Stimulated activated CD8-positive, alpha-beta memory T cell treated with anti-CD3 and anti-CD28 coated beads, Interleukin-4, amount 100 ng/mL, for 48 hours (primary cell): ENCODE measurements at places on chromosomes 1 and 21.

- no peak for DNase-seq
These were observed 1.0 kb upstream of the PPIE start for GRCh38 chr1:39737546-39738169.

GRCh38 chr1:35980090-35980489 is 49.2 kb downstream of the AGO3 start:
- no peak for DNase-seq

DNA sequence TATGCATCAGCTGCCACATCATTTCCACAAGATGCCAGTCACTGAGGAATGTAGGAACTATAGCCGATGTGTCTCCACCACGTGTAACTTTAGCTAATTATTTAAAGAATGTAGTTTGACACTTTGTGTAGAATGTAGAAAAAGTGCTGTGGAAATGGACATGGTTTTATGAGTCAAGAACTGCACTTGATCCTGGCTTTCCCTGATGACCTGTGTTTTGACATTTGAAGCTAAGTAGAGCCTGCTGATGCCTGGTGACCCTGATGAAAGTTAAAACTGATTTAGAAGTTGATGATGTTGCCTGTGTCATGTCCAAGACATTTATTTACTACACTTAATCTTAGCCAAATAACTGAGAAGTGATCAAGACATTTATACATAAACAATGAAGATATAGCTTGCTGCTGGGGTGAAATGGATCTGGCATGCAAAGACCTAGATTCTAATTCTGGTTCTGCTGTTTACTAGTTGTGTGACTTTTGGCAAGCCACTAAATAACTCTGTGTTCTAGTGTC is 4.4 kb upstream of the OSBPL9 start:
- DNase-seq: no peak

- no peak for DNase-seq
These were observed 30.3 kb upstream of the FMOD start for GRCh38 chr1:203381151-203381751.

DNA sequence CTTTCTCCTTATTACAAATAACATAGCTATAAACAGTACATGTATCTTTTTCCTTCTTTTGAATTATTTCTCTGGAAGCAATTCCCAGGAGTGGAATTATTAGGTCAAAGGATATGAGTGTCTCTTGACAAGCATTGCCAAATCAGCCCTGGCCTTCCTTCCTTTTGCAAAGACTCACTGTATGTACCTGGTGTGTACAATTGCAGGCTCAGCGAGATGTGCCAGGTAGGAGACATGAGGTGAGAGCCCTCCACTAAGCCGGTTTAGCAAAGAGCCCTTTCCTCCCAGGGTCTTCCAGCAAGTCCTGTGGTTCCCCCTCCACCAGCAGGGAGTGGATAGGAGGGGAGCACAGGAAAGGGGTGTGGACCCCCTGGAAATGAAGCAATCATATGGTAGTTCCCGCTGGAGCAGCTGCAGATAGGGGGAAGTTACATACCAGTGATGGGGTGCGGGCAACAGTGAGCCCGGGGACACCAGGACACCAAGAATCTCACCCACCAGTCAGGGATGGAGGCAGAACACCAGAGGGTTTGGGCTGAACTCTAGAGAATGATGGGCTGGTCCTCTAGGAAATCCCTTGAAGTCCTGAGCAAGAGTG is 18.3 kb downstream of the RCSD1 start:
- DNase-seq: no peak

GRCh38 chr1:220910021-220910420 is 30.8 kb downstream of the HLX start:
- DNase-seq: no peak

DNA sequence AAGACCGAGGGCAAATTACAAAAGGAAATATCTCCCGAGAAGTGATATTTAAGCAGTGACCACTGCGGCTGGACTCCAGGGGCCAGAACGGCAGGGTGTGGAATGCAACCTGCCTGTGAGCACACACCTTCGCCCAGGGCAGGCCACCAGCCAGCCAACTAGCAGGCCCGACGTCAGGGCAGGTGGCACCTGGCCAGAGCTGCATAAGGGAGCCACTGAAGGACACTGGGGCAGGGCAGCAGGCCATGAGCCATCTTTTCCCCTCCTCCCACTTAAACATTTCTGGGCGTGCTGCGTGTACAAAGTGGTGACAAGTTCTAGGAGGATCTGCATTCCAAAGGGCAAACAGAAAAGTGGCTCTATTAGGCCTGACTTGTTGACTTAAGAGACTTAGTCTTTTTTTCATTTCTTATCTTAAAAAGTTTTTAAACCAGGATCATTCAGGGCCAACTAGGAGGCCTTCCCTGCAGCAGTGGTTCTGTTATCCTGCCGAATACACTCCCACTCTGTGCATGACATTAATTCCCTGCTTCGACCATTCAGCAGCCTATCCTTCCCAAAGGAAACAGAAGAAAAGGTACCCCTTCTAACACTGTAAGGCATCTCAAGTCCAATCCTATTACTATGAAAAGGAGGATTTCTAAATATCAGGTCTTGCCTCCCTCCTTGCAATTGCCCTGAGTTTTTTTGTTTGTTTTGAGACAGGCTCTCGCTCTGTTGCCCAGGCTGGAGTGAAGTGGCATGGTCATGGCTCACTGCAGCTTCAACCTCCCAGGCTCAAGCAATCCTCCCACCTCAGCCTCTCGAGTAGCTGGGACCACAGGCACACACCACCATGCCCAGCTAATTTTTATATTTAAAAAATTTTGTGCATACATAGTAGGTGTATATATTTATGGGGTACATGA is 96.3 kb downstream of the BCAR3 start:
- no peak for DNase-seq

DNA sequence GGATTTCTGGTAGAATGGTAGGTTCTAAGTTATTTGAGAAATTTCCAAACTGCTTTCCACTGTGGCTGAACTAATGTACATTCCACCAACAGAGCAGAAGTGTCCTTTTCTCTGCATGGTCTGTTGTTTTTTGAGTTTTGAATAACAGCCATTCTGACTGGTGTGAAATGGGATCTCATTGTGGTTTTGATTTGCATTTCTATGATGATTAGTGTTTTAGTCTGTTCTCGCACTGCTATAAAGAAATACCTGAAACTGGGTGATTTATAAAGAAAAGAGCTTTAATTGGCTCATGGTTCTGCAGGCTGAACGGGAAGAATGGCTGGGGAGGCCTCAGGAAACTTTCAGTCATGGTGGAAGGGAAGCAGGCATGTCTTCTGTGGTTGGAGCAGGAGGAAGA is 80.3 kb downstream of the SDCCAG8 start:
- DNase-seq: no peak

DNA sequence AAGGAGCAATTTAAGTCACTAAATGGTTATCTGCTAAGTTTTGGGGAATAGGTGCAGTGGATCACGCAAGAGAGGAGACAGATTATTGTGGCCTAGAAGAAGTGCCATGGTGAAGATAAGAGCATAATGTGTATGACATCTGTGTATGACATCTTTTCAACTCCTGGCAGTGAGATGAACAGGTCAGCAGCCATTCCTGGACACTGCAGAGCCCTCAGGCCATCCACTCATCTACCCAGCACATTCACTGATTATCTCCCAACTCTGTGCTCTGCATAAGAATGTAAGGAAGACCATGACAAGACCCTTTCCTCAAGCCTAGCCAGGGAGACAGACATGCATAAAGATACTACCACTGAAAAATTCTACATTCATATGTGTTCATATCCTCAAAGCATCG is 73.7 kb downstream of the DDR2 start:
- DNase-seq: no peak

- no peak for DNase-seq
These were observed 368.8 kb upstream of the TMPRSS15 start for GRCh38 chr21:18772404-18772803.

- DNase-seq: no peak
These were observed 51.3 kb upstream of the SELENON start for GRCh38 chr1:25748531-25749205.

GRCh38 chr1:201793306-201793925 is 35.5 kb upstream of the IPO9 start:
- DNase-seq: no peak

- DNase-seq: no peak
These were observed 113.5 kb downstream of the MAP3K21 start for GRCh38 chr1:233440951-233441401.
